ENCODE measurements at places on chromosomes 7 and 10.

GRCh38 chr7:111734954-111735660 lies 172.8 kb upstream of the IMMP2L start:
- no peak for DNase-seq

GRCh38 chr10:77357611-77358310 lies 279.8 kb downstream of the KCNMA1 start:
- no peak for DNase-seq

DNA sequence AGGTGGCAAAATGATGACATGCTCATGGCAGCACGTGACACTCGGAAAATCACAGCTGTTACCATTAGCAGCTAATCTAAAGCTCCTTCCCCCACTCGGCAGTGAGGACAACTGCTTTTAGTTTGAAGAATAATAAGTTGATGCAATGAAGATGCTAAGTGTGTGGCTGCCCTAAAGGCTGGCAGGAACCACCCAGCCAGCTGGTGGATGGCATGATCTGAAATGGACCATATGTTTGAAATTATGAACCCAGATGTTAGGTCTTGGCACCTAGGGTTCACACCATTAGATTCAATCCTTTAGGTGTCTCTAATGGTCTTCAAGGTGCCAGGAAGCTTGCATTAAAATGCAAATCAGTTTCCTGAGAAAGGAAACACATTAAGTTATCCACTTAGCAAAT lies 230.1 kb downstream of the WDR11 start:
- no peak for DNase-seq

GRCh38 chr10:84997870-84998269 lies 669.5 kb downstream of the CCSER2 start:
- DNase-seq = no peak

GRCh38 chr7:148828965-148829364 lies 55.1 kb downstream of the EZH2 start:
- no peak for DNase-seq
